Fibroblast of skin of abdomen (primary cell): ENCODE measurements at places on chromosomes 6 and 20.
A peak's percentile ranks its signal among the peaks of the same experiment; 100 is the strongest.

DNA sequence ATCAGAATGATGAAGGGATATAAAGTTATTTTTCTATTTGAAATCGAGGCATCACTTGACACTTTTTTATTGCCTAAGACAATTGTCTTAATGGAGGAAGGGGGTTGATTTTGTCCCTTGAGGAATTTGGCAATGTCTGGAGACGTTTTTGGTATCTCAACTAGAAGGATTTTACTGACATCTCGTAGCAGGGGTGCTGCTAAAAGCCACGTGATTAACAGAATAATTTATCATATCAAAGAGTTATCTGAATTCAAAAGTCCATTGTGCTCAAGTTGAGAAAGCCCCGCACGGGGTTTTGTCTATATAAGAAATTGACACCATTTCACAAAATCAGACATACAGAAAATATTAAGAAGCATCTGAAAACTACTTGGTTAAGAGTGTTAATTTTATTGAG lies 1.5 kb upstream of the TAAR6 start:
- DNase-seq = no peak

GRCh38 chr20:48401359-48401758 lies 426.4 kb downstream of the PREX1 start:
- no peak for DNase-seq

DNA sequence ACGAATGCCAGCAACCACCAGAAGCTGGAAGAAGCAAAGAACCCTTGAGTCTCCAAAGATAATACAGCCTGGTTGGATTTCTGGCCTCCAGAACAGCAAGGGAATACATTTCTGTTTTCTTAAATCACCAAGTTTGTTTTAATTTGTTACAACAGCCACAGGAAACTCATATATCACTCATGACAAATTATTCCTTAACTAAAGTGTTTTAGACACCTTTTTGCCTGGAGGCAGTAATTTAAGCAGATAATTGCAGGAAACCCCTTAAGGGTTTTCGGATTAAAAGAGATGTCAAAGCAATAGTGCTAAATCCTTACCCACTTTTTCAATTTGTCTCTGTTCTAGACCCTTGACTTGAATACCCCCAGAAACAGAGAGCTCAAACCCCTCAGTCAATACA lies 1050.0 kb downstream of the EPHA7 start:
- no peak for DNase-seq

- DNase-seq = peak; percentile 74
Observed at GRCh38 chr6:117605169-117605826, 3.0 kb upstream of the GOPC start.

GRCh38 chr20:53793783-53794383 lies 200.2 kb upstream of the ZNF217 start:
- no peak for DNase-seq

DNA sequence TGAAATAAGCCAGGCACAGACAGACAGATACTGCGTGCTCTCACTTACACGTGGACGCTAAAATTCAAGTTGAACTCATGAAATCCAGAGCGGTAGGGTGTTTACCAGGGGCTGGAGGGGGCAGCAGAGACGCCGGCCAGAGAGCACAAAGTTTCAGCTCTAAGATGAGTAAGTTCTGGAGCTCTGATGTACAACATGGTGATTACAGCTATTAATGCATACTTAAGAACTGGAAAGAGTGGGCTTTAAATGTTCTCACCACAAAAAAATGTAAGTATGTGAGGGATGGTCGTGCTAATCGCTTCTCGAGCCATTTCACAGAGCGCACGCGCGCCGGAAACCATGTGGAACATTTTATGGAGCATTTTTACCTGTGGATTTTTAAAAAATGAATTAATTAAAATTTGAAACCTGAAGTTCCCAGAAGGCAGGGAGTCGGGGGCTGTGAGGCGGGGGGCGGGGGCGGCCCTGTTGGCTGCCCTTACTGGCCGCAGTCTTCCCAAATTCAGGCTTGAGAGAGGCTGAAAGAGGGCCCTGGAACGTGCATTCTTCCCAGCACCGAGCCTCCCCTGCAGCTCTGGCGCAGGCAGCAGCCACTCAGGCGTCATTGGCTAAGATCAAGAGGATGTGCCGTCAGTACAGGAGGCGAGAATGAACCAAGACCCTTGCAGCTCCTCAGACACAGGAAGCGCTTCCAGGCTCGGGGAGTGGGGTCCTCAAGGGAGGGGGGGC lies 8.5 kb upstream of the SLCO4A1 start:
- DNase-seq = no peak

GRCh38 chr6:150978624-150979023 lies 113.1 kb downstream of the MTHFD1L start:
- no peak for DNase-seq
